ENCODE measurements at places on chromosomes 7 and 10.

GRCh38 chr10:44253769-44254462 is 131.0 kb downstream of the CXCL12 start:
- no peak for DNase-seq

DNA sequence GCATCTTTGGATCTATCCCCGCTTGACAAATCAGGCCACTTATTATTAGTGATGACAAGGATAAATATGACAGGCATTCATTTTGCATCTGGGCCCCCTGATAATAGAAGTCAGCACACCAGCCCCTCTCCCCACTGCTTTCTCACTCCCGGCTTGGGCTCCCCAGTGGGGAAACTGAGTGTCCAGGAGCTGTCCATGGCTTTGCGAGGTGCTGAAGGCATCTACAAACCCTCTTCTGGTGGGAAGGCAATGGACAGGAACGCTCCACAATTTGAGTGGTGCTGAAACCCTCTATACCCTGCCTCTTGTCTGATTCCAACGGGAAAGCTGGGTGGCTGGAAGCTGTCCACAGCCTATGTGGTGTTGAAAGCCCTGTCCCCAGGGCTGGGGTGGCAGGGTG is 61.7 kb upstream of the PCBD1 start:
- no peak for DNase-seq

DNA sequence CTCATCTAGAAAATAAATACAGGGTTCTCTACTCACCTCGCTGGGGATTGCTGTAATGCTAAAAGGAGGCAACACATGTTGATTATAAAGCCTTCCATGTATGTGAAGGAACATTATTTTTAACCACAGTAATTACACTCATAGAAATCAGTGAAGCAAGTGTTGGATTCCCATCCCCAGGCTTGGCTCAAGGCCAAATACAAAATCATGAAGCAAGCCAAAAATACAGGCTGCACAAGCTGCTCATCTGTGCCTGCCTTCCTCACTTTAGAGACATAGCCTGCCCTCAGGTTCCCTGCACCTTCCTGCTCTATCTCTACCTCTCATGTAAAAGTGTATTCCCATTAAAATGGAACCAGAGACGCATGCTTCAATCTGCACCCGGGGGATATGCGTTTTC is 1077.1 kb upstream of the C7orf33 start:
- peak; percentile 4 for DNase-seq

GRCh38 chr7:149090397-149091195 is at the start of gene ZNF786:
Gene ZNF786 (minus strand): TSS chr7:149090718. CDS start chr7:149090640, 78 bp downstream.
- DNase-seq: peak; percentile 91

DNA sequence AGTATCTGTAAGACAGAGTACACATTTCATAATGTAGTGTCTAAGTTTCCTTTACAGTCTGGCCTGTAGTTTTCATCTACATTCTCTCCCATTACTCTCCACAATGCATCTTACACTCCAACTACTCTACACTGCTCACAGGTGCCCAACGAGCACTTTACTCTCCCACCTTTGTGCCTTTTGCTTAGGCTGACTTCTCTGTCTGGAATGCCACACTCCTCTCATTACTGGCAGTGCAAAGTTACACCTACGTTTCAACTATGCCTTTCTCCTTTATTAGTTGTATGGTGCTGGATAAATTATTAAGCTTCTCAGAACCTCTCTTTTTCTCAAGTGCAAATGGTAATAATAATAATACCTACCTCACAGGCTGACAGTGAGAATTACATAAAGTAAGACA is 70.5 kb downstream of the RNLS start:
- no peak for DNase-seq

DNA sequence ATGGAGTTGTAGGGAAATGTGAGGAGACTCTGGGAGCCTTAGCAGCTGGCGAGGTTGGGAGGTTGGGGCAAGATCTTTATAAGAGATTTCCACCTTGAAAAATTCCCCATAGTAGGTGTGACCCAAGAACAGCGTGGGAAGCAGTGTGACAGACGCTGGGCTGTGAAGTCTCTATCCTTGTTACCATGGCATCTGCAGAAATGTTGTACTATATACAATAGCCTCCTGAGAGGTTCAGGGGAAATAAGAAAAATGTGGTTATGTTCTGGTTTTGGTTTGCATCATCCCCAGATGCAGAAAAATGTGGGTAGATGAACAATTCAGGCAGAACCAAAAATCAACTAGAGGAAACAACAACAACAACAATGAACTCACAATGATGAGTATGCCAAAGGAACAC is 498.6 kb downstream of the SH2D4B start:
- DNase-seq: no peak

- DNase-seq: peak; percentile 11
Observed at GRCh38 chr10:114767101-114767985, 54.2 kb upstream of the FHIP2A start.

DNA sequence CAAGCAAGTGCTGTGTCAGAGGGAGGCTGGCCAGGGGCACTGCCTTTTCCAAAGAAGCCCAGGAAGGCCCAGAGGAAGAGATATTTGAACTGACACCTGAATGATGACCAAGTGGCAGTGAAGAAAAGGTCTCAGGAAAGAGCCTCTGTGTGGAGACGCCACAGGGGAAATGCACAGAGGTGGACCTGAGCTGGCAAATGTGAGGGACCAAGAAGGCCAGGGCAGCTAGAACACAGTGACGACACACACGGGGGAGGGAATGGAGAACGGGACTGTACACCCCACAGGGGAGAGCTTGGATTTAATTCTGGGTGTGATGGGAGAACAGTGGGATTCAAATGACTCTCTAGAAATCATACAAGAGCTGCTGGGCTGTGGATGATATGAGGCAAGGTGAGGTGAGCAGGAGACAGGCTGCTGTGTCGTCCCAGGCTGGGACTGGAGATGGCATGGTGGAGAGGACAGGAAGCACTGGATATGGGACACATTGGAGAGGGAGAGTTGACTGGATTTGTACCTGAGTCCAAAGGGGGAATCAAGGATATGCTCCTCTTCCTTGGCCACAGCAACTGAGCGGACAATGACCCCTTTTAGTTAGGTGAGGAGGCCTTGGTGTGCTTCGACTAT is 84.2 kb upstream of the DDC start:
- DNase-seq: no peak

GRCh38 chr10:78572565-78572964 is 496.2 kb upstream of the ZMIZ1 start:
- DNase-seq: no peak

DNA sequence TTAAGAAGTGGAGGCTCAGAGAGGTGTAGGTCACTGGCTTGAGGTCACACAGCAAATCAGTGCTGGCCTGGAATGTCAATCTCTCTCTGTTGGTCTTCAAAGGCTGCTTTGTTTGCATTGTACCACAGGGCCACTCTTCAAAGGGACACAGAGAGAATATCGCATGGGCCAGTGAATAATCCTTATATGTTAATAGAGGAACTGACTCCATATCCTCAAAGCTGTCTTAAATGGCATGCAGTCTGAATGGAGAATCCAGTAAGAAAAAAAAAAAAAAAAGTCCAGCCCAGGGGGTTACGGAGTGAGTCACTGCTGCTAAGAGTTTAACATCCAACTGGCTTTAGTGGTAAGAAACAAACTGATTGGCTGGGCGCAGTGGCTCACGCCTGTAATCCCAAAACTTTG is 54.1 kb downstream of the NRAP start:
- DNase-seq: no peak

- no peak for DNase-seq
Observed at GRCh38 chr7:2629746-2630681, 1.8 kb upstream of the TTYH3 start.

DNA sequence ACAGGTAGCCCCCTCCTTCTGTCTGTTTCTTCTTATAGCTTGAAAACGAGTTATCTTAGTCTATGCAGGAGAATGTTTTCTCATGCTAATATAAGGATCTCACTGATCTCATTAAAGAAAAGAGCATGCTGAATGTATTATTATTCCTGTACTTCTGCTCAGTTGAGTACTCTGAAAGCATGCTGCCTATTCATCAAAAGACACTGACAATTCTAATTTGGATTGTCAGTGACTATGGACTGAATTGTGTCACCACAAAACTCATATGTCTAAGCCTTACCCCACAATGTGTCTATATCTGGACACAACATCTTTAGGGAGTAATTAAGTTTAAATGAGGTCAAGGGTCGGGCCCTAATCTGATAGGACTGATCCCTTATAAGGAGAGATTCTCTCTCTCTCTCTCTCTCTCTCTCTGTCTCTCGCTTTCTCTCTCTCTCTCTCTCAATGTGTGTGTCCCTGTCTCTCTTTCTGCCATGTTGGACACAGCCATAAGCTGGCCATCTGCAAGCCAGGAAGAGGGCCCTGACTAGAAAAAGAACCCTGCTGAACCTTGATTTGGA is 98.4 kb downstream of the GNAT3 start:
- no peak for DNase-seq

DNA sequence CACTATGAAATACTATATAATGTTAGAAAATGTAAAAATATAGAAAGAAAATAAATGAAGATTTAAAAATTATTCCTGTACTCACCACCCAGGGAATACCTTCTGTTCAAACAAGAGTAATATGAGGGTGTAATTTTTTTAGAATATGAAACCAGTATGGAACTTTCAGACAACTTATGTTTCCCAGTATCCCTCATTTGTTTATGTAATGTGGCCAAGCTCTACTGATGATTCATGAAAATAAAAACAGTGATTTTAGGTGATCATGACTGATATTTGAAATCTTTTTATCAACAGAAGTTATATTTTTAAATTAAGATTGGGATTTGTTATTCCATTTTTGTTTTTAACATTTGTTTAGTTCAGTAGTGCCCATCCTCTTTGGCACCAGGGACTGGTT is 18.8 kb downstream of the SLK start:
- DNase-seq: no peak

GRCh38 chr7:68963552-68963951 is 634.7 kb upstream of the AUTS2 start:
- no peak for DNase-seq

DNA sequence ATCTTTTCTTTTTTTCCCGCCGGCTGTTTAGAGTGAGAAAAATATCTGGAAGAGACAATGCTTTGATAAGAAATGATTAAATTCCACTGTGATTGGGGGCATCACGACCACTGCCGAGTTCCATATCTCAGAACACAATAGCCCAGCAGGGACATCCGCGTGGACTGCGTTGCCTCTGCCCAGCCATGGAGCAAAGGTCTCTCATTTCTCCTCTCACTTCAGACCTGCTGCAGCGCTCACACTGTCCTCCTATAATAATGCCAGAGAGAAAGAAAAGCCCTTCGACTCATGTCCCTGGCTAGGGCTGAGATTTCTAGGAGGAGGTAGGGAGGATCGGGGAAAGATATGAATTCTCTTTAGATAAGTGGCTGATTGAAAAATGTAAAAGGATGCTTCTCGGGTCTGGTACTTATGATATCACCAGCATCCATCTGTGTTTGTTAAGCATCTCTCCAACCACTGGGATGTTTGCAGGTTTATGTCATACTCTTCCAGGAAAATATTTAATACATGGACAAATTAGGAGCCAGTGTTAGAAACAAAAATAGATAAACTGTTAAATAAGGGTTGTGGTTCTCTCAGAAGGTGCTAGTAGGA is 472.9 kb upstream of the AKR1E2 start:
- DNase-seq: no peak

DNA sequence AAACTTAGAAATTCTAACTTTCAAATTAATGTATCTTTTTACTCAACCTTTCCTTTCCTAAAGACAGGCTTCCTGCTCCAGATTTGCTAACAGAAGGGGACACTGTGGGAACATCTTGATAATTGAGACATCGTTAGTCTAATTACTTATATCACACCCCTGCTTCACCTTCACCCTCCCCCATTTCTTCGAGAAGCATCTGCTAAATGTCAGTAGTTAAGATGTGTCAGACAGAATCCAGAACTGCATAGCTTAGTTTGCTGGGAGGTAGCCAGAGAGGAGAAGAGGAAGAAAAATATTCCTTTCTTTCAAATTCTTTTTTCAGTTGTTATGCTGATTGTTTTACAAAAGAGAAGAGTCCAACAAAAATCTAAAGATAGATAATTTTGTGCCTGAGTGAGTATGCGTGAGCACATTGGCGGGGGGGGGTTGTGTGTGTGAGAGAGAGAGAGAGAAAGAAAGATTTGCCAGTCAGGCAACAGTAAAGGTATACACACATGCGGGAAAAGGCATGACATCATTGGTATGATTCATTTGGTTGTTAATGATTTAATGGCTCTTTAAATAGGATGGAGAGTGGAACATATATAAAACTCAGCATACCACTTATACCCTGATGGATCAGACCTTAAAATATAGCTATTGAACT is 192.4 kb downstream of the PTN start:
- no peak for DNase-seq

- DNase-seq: no peak
Observed at GRCh38 chr10:24791084-24791726, 67.5 kb upstream of the ARHGAP21 start.

DNA sequence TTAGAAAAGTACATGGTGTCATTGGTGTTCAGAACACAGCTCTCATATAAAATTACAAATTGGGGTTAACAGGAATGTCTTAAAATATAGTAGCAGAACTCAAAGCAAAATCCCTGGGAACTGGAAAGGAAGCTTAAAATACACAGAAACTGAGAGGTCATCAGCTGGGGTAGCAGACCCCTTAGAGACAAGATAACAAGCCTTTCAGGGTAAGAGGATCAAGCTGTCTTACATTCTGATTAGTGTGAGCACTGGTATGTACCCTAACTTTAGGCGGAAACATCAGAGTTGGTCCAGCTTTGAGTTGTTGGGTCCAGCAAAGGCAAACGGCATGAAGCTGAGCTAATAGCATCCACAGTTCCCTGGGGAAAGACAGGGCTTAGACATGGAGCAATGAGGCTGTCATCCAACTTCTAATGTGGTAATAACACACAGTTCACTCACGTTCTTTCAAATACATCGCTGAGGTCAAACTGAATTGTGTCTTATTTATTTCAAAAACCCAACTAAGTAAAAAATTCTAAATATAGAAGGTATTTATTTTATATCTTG is 32.6 kb downstream of the ARHGAP21 start:
- DNase-seq: no peak

DNA sequence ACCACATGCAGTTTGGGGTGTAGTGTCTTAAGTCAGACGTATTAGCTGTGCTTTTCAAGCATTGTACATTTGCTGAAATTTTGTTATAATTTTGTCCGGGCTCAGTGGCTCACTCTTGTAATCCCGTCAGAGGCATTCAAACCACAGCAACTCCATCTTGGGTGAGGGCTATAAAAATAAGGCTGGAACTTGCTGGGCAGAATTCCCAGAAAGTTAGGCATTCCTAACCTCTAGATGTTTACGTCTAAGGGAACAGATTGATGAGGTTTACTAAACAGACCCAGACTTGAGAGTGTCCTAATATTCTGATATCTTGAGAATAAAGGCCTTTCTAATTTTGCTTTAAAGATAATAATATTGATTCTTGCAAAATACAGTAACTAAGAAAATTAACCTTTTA is 957.8 kb downstream of the NXPH1 start:
- DNase-seq: no peak

GRCh38 chr10:1434912-1435692 is 302.2 kb downstream of the ADARB2 start:
- DNase-seq: no peak

- DNase-seq: no peak
Observed at GRCh38 chr10:112528235-112528634, 81.2 kb downstream of the VTI1A start.

- DNase-seq: no peak
Observed at GRCh38 chr10:101290881-101291280, 61.6 kb upstream of the LBX1 start.
